SK-MEL-5 (cell line): ENCODE measurements at places on chromosomes 11 and 22. TPM values are rescaled to one million over a fixed set of nuclear protein-coding genes. Genes with fewer than 3 reads are reported as not detected.

DNA sequence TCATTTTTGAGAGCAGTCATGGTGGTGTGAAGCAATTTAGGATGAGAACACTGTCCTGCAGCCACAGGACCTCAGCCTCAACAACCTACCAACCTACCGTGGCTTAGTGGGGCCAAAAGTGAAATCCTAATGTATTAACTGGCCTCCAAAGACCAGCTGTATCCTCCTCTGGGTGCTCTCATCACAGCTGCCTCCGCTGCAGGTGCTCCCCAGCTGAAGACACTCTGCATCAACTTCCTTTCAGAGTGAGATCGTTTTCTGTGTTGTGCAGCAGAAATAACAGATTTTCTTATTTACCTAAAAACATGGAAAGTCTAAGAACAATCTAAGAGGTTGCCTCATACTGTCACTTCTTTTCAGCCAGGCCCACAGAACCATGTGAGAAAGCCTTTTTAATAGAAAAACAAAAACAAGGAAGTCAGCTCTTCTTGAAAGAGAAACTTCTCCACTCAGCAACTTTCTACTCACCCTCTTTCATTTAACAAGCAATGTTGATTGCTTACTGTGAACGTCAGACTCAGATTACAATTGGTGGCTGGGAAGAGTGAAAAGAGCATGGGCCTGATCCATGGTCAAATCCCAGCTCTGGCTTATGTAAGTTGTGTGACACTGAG is 136.1 kb downstream of the TENM4 start:
- DNase-seq = no peak

DNA sequence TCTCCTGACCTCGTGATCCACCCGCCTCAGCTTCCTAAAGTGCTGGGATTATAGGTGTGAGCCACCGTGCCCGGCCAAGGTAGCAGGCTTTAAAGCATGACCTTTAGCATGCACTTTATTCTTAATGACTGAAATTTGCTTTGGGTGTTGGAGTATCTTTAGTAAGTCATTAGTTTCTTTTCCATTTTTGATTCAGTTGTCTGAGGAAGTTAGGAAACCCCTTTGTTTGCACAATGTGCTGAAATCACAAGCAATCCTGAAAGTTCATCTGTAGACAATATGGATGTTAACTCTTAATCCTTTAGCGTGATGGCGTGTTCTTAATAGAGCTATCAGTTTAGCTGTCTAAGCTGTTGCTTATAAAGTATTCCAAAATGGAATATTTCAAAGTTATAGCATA is 16.8 kb downstream of the SDHD start:
- DNase-seq = no peak

DNA sequence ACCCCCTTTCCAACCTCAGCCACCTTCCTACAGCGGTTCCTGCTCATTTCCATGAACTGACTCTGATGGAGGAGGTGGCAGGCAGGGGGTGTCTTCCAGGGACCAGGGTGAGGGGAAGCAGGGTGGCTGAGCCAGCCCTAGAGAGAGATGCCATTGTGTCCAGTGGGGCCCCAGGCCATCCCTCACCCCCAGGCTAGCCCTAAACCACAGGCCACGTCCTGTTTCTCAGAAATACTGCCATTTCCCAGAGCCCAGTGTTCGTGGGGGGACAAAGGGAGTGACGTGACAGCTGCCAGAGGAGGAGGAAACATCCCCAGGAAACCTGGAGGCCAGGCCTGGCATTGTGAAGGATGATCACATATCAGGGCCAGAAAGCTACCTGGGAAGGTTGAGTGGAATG is 39.5 kb downstream of the CHRDL2 start:
- DNase-seq = no peak

The OR5A1 gene
- total RNA-seq = not detected in 2 replicates

DNA sequence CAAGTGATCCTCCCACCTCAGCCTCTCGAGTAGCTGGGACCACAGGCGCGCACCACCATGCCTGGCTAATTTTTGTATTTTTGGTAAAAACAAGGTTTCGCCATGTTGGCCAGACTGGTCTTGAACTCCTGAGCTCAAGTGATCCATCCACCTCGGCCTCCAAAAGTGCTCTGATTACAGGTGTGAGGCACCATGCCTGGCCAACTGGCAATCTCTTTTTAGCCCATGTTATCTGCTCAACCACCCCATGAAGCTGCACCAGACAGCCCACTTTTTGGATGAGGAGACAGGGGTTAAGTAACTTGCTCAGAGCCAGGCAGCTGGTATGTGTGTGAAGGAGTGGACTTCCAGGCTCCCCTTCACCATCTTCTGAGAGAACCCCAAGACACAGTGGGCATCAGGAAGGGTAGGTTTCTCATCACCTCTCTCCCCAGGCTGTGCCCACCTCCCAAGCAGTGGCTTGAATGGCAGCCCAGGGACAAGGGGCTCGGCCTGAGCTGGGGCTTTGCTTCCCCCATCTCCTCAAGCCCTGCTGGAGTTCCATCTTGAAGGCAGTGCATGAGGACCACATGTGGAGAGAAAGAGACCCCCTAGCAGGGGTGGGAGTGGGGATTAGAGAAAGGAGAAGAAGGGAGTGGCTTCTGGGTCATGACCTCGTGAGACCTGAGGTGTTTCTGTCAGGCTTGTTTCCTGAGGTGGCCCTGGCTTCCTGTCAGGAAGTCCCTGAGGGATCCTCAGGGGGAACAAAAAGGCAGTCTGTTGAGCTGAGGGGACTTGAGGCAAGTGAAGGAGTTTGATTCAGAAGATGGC is 87.5 kb upstream of the PARVA start:
- DNase-seq = no peak

- DNase-seq = no peak
Measured at GRCh38 chr11:44872556-44872955, 78.1 kb downstream of the TP53I11 start.

The BLID gene
- 0.26 TPM in 1 of 2 replicates, not detected in the other for total RNA-seq

- no peak for DNase-seq
Measured at GRCh38 chr22:27588268-27588667, 213.3 kb downstream of the MN1 start.

- no peak for DNase-seq
Measured at GRCh38 chr11:128575174-128575960, 12.0 kb downstream of the ETS1 start.
